ENCODE measurements at places on chromosomes 4 and X.

- DNase-seq, result no peak
These were observed 67.9 kb downstream of the AFF1 start for GRCh38 chr4:87002682-87003043.

DNA sequence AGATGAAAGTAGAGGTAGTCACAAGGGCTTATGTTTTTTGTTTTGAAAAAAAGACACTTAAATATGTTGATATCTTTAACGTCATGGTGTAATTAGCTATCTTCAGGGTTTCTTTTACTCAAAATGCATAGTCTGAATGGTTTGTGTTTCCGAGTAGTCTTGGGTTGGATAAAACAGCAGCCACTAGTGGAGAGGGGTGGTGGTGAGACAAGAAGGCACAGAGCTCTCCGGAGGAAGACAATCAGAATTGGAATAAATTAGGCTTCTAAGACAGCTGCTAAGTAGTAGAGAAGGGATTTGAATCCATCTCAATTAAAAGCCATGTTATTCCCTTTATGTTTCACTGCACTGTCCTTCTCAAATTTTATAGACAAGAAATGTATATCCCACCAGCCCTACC, 240.4 kb upstream of the VEGFC start:
- no peak for DNase-seq

- no peak for DNase-seq
These were observed 405.9 kb upstream of the PITX2 start for GRCh38 chr4:111028795-111029194.

DNA sequence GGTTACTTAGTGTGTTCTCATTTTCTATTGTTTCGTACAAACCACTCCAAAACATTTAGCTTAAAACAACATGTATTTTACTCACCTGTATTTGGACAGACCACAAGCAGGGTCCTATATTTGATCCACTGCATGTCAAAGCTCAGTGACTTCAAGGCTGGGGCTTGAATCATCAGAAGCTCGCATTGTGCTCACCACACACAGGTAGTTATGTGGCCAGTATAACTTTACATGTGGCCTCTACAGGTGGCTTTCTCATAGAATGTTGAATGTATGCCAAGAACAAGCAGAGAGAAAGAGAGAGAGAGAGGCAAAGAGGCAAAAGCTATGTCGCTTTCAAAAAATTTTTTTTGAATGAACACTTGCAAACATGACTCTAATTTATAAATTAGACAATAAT, 107.6 kb downstream of the QRFPR start:
- DNase-seq, result no peak

DNA sequence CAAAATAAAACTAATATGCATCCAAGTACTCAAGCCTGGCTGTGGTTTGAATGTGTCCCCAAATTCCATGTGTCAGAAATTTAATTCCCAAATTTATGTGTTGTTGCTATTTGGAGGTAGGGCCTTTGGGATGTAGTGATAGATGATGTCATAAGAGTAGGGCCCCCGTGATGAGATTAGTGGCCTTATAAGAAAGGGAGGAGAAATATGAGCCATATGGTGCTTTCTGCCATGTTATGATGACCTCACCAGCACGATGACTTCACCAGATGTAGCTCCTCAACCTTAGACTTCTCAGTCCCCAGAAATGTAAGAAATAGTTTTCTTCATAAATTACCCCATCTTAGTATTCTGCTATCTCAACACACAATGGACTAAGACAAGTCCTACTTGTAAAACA, 2264.0 kb downstream of the ARAP2 start:
- no peak for DNase-seq

GRCh38 chr4:161827013-161827412, 336.8 kb downstream of the FSTL5 start:
- no peak for DNase-seq

DNA sequence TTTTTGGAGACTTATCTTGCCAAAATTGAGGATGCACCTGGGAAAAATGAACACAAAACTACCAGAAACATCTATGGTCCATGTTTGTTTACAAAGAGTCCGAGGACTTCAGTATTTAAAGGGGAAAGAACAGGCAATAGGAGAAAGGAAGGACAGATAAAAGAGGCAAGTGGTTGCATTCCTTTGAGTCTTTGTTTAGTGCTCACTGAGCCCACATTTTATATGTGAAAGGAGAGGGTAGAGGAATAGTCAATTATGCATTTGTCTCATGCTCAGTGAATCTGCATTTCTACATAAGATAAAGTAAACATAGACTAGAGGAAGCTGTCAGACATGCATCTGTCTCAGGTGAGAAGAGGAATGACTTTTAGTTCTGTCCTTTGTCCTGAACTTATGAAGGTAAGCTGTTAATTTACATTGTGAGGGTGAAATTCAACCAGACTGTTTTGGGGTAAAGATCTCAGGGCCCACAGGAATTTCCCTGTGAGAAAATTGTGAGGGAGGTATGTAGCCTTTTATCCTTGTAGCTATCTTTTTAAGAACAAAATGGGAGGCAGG, 4.5 kb downstream of the DMP1 start:
- no peak for DNase-seq

- DNase-seq, result no peak
These were observed 160.7 kb upstream of the FAM47C start for GRCh38 chrX:36847496-36847895.

DNA sequence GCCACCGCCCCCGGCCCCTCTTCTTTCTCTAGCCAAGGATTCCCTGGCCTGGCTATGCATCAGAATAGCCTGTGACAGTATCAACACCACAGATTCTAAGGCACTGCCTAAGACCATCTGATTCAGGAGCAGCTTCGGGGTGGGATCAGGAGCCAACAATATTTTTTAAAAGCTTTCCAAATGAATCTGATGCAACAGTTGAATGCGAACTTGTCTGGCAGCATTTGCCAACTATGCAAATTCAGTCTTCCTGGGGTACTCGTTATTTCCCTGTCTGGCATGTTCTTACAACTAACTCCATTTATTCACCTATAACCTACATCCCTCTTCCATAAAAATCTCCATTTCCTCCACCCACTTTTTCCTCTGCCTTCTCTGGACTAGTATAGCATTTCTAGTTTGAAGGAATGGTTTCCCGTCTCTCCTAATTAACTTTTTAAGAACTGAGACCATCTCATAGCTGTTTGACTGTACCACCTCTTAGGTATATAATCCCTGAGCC, 36.2 kb upstream of the UGDH start:
- DNase-seq, result no peak

DNA sequence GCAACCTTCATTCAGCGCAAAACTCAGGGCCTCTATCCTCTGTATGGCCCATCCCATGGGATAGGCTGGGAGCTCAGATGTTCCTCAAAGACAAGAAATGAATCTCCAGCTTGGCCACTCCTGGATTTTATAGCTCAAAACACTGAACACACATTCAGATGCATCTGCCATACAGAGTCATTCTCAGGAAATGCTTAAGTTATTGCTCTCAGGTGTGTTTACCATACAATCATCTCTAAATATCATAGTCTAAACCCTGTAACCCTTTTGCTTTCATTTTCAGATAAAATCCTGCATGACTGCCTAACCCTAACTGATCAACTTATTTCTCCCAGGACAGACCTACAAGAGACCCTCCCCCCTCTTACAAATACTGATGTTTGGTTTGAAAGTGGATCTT, 140.9 kb upstream of the FMR1 start:
- DNase-seq, result no peak

DNA sequence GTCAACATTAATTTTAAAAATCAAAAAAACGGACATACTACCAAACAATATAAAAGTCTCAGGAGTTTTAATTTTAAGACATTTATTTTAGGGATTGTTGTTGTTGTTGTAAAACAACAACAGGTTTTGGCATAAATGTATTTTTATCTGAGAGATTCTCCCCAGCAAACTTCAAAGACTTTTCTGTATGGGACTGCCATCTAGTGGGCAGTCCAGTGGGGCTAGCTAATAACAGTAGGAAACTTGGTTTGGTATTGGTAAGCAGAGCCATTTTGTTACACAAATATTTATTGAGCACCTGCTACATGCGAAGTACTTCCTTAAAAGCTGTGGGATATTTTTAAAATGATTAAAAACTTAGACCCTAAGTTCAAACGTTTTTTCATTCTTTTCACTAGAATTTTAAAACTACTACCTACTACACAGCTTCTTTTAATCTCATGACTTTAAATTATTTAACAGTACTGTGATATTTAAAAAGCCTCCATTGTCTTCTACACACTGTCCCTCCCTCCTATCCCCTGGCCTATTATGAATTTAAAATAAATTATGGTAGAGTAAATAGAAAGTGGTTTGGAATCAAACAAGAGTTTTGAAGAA, 1028.4 kb upstream of the INTU start:
- no peak for DNase-seq

GRCh38 chrX:1528186-1528883, 8.7 kb downstream of the P2RY8 start:
- no peak for DNase-seq

DNA sequence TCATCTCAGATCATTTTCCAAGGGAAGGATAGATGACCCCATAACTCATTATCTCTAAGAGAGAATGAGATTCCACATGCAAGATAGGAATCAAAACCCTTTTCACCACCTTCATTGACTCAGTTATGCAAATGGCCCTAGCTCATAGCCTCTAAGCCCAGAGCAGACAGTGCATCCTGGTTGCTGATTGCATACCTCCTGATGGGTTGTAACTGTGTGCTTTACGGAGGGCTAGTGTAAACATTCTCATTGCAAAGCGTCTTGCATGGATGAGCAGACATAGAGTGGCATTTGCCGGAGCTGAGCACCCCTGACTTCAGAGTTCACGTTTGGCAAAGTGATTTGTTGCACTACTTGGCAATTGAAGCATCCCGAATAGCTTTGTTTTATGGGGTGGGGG, 151.0 kb downstream of the VCX3A start:
- no peak for DNase-seq

DNA sequence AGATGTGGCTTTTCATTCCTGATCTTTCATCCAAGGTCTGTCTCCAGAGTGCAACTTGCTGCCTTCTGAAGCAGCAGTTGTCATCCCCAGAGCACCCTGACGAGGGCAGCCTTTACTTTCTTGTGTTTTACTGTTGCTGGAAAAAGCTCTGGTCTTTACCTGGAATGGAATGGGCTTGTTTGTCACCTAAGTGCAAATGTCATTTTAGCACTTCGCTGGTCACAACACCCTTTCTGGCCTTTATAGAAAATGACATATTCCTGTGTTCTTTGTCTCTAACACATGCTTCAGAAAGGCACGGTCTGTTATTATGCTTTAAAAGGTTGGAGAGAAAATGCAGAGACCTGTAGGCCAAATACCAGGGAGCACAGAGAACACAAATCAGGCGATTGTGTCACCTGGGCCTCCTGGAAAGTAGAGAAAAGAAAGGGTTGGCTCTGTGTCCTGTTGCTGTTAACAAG, 332.7 kb upstream of the IGFBP7 start:
- no peak for DNase-seq

DNA sequence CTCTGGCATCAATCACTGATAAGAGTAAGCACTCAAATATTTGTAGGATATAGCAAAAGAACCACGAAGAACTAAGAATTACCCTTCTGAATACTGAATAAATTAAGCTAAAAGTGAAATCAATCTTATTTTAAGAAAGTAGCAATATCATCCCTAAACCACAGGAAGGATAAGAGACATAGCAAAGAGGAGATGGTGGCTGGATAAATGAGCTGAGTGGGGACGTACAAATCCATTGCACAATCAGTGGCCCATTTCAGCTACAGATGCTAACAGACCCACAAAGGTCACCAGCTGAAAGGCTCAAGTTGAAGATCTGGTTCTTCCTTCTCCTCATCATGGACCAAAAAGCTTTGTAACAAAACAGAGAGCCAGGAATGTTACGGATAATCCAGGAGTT, 77.1 kb downstream of the SLC9A7 start:
- no peak for DNase-seq

- DNase-seq, result no peak
These were observed 841.6 kb upstream of the FRG1 start for GRCh38 chr4:189098932-189099696.

DNA sequence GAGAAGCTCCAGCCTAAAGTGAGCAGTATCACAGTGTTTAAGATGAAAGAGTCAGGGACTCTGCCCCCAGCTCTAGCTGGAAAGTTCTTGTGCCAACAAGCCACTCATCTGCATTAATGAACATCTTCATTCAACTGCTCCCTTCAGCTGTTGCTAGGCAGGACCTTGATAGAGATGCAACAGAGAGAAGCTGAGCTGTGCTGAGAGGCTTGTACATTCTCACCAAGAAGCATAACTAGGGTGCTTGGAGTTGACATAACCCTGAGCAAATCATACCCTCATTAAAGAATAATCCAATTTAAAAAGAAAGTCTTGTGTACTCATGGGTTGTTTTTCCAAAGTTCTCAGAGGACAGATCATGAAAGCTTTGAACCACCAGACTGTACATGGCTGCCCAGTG, 63.2 kb downstream of the ATXN3L start:
- DNase-seq, result no peak

GRCh38 chr4:17757621-17758020, 23.8 kb downstream of the FAM184B start:
- DNase-seq, result no peak

- no peak for DNase-seq
These were observed 135.6 kb downstream of the CAMK2D start for GRCh38 chr4:113625902-113626301.

DNA sequence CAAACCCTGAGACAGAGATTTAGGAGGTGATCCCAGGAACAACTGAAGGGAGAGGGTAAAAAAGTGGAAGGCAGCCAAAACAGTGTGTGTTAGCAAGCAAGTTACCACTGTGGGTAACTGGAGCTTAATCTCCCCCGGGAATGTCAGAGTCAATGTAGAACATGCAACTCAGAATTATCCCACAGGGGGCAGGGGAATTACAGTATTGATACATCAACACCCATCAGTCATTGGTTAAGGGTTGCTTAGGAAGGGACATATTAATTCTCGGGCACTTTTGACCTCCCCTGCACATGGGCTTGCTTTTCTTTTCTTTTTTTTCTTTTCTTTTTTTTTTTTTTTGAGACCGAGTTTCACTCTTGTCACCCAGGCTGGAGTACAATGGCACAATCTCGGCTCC, 29.3 kb downstream of the CXorf58 start:
- no peak for DNase-seq

- no peak for DNase-seq
These were observed 4.1 kb downstream of the FGA start for GRCh38 chr4:154586296-154587033.

All from stimulated activated naive CD8-positive, alpha-beta T cell treated with anti-CD3 and anti-CD28 coated beads, Interleukin-15, Interleukin-2, amounts not matched to agents 100 U/mL and 50 U/mL, for 24 hours (primary cell).